ENCODE measurements at places on chromosomes 6 and 20.

DNA sequence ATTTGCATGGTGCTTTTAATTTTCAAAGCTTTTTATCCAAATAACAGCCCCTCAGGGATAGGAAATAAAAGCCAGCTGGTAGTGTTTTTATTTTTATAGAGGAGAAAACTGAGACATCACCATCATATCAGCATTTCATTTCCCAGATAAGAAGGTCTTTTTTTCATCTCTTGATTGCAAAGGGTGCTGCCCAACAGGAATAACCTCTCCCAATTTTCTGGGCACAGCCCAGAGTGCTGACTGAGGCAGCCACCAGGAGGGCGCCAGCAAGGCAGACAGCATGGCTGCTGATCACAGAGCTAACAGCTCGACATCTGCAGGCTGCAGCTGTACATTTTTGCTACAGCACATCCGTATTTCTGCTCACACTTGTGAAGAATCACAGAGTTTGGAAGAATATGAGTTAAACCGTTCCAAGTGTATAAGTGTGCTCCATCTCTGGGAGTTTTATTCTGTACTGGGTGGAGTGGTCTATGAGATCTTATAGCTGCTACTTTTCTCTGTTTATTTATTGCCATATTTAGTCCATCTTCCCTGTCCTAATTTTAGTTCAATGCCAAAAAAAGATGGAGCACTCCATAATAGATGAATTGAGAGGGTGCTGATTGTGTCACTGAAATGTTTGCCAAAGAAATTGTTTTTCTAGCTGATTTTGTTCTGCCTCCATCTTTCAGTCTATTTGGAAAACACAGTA is 85.5 kb upstream of the C20orf144 start:
- DNase-seq, result no peak

- no peak for DNase-seq
Measured at GRCh38 chr6:80477591-80477990, 371.1 kb downstream of the BCKDHB start.

GRCh38 chr20:22846863-22847262 is 188.2 kb upstream of the SSTR4 start:
- DNase-seq, result no peak

GRCh38 chr6:113684382-113684901 is 172.7 kb upstream of the MARCKS start:
- no peak for DNase-seq

- no peak for DNase-seq
Measured at GRCh38 chr20:32537657-32538525, 47.2 kb downstream of the NOL4L start.

DNA sequence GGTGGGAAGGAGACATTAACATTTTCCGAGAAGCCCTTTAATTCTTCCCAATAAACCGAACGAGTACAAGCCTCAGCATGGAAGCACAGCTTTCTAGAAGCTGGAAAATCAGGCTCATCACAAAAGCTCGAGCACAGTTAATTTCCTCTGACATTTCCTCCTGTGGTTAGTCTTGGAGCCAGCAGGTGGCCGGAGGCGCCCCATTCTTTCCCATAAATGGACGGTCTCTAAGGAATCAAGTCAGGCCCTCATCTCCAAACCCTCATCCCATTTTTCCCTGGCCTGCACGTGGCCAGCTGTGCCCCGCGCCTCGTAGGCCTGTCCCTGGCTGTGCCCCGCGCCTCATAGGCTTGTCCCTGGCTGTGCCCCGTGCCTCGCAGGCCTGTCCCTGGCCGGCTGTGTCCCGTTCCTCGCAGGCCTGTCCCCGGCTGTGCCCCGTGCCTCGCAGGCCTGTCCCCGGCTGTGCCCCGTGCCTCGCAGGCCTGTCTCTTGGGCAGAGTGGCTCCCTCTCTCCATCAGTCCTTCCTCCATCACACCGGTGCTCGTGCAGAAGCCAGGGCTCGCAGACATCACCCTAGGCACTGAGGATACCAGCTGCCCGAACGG is 19.7 kb upstream of the NTSR1 start:
- DNase-seq, result no peak

DNA sequence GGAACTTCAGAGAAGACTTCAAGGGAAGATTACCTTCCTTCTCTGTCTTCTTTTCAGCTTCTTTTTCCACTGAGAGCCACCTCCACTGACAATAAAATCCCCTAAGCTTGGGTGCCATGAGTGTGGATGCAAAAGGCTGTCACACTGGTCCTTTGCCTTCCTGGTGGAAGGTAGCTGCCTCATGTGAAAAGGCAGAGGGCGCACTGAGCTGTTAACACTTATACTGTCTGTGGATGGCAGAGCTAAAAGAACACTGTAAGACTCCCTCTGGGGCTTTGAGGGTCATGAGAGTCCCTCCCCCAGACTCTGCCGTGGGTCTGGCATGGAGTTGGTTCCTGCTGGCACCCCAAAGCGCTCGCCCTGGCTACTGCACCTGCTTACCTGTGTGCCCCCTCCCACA is 536.7 kb upstream of the IMPG1 start:
- DNase-seq, result no peak

- DNase-seq, result no peak
Measured at GRCh38 chr6:34049395-34050342, 96.2 kb downstream of the GRM4 start.

DNA sequence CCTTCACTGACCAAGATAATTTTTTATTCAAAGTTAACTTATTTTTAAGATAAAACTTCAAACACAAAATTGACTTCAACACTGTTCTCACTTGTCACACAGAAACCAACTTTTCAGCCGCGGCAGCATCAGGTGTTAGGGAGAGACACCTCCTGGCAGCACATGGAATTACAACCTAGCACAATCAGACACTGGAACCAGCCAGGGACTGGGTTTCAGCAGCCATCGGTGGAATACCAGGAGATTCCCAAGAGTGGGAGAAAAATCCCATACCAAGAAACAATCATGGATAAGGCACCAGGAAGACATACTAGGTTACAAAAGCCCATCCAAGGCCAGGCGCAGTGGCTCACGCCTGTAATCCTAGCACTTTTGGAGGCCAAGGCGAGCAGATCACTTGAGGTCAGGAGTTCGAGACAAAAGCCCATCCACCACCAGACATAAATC is 70.0 kb downstream of the SNX5 start:
- DNase-seq, result peak; percentile 29

DNA sequence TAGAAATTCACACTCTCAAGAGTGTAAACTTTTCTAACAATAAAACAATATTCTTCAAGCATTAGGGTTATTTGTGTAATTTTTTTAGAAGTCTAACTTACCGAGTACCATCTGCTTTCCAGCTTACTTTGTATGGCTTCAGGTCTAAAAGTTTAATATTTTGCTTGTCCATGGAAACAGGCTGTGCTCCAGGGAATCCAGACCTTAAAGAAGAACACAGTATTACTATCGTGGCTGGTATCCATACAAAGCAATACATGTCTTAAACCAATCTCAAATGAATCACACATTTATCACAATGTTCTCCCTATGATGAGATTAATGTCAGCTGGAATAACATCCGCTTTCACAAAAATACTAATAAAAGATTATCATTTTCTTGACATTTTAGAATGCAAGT is 73.0 kb downstream of the RNGTT start:
- DNase-seq, result no peak

DNA sequence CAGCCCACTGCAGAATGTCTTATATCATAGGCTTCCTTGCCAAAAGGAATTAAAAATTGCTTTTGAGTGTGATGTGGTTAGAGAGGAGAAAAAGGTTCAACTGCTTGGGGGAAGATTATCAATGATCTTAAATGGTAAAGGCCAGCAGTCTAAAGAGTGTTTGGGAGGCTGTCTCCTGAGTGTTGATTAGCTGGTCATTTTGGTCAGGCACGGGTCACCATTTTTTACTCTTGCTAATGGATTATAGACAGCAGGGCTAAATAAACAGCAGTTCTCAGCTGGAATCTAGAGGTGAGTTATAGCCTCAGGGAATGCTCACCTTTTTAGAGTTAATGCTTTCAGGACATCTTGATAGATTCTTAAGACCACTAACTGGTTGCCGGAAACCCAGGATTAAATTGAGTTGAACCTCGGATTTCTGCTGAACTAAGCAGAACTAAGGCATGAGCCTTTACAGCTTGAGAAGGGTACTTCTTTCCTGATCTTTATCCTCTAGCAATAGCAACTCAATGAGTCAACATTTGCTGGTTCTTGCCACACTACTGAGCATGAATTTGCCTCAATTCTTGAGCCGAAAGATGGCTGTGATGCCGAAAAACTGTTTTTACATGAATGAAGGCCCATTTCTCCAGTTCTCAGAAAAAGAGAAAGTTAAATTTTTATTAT is 120.4 kb downstream of the LRRC1 start:
- no peak for DNase-seq

- DNase-seq, result no peak
Measured at GRCh38 chr20:19739351-19739750, 18.7 kb upstream of the RIN2 start.

DNA sequence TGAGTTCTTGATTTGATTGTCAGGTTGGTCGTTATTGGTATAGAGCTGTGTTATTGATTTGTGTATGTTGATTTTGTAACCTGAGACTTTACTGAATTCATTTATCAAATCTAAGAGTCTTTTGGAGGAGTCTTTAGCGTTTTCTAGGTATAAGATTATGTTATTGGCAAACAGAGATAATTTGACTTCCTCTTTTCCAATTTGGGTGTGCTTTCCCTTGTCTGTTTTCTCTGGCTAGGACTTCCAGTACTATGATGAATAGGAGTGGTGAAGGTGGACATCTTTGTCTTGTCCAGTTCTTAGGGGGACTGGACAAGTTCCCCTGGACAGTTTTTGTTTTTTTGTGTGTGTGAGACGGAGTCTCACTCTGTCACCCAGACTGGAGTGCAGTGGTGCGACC is 17.4 kb downstream of the HLA-DOA start:
- no peak for DNase-seq

DNA sequence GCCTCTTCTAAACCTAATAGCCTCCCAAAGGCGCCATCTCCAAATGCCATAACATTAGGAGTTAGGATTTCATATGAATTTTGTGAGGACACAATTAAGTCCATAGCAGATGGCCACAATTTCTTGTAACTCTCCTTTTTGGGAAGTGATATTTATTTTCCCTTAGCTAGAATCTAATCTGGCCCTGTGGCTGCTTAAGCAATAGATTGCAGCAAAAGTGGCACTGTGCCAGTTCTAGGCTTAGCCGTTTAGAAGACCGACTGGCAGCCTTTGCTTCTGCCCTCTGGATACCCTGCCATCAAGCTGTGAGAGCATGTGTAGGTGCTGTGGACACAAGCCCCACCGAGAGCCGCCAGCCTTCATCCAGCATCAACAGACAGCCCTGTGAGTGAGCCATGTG is 15.9 kb upstream of the ADGB start:
- DNase-seq, result no peak

GRCh38 chr20:60641879-60642447 is 610.1 kb upstream of the CDH4 start:
- DNase-seq, result no peak

- peak; percentile 64 for DNase-seq
Measured at GRCh38 chr6:292506-293192, 362 bp downstream of the DUSP22 start.

GRCh38 chr6:15339081-15339480 is 93.2 kb downstream of the JARID2 start:
- no peak for DNase-seq

GRCh38 chr6:3456898-3457709 is at the start of gene SLC22A23:
Gene SLC22A23 (minus strand): TSS chr6:3457050. CDS start chr6:3456559, 491 bp downstream.
- DNase-seq, result peak; percentile 72

GRCh38 chr6:138907167-138907566 is 80.9 kb downstream of the REPS1 start:
- no peak for DNase-seq

DNA sequence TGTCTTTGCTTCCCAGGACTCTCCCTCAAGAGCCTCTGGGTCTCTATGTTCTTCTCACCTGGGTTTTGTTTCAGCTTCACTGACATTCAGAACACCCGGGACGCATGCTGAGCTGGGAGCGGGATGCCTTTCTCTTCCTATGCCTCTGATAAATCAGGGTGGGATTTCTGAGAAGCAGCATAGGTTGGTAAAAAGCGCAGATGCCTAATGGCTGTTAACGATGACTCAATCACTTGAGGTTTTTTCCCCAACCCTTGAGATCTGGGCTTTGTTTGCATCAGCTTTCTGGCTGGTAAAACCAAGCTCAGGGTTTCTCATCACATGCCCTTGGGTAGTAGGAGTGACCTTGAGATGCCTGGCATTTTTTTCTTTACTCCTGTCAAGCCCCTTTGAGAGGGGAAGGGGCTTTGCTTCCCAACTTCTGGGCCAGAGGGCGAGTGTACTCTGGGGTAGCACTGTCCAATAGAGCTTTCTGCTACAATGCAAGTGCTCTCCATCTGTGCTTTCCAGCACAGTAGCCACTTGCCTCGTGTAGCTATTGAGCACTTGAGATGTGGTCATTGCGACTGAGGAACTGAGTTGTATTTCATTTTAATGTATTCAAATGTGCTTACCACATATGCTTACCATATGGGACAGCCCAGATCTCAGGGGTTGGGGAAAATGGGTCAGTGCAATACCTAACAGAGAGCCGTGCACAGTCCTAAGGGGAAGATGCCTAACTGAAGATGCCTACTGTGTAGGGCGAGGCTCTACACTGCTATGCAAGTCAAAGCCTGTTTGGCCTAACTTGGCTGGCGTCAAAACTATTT is 69.1 kb downstream of the PPP1R14C start:
- DNase-seq, result no peak

- no peak for DNase-seq
Measured at GRCh38 chr20:375265-375889, 5.2 kb upstream of the TRIB3 start.

GRCh38 chr20:50416269-50417022 is 93.7 kb upstream of the PTPN1 start:
- no peak for DNase-seq

- no peak for DNase-seq
Measured at GRCh38 chr6:37965964-37966676, 146.6 kb downstream of the ZFAND3 start.

GRCh38 chr20:63529861-63530787 is 7.1 kb downstream of the PTK6 start:
- DNase-seq, result no peak

DNA sequence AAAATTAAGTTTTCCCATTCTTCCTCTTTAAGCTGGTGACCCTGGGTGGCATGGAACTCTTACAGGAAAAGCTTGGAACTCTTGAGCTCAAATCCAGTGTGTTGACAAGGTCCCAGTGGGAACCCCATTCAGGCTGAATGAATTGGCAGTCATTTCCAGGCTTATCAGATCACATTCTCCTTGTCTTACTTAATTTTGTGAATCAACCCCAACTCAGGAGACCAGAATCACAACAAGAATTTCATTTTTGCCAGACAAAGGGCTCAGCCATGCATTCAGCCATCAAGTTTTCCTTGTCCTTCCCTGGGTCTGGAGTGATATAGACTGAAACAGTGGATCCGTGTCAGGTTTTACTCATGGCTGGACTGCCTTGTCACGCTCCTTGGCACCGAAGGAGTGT is 92.1 kb upstream of the EEF1E1 start:
- DNase-seq, result no peak

DNA sequence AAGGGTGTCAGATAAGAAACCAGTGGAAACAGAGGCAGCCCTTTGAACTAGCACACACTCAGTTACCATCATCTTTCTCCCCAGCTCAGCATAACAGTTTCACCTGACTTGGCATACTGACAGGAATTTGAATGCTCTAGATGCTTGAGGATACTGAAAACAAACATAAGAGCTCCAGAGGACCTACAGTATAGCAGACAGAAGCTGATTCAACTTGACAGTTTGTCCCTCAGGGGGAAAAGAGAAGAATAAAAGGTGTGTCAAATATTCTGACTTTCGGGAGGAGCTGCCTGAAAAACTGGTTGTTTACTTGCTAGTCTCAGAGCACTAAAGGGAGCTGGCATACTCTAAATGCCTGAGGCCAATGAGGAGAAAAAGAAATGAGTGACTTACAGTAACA is 35.1 kb downstream of the EYS start:
- no peak for DNase-seq

- DNase-seq, result no peak
Measured at GRCh38 chr6:122803171-122803661, 14.2 kb downstream of the SMPDL3A start.

GRCh38 chr6:126764104-126764503 is 354.4 kb upstream of the RSPO3 start:
- DNase-seq, result no peak
